ENCODE measurements at places on chromosomes 1 and 21. TPM values are rescaled to one million over a fixed set of nuclear protein-coding genes. Genes with fewer than 3 reads are reported as not detected.

The GABRD gene
- total RNA-seq: 0.12 TPM

The SLC5A9 gene
- total RNA-seq: not detected

The AQP10 gene
- total RNA-seq: 0.12 TPM

The MYCL gene
- total RNA-seq: 3.8 TPM

The RHD gene
- total RNA-seq: not detected

The CYP4A22 gene
- total RNA-seq: not detected

The BTF3L4 gene
- total RNA-seq: 40.0 TPM

The ARHGAP29 gene
- total RNA-seq: 19.3 TPM

The CD52 gene
- not detected for total RNA-seq

The COL8A2 gene
- 5.0 TPM for total RNA-seq

The TAF13 gene
- 105 TPM for total RNA-seq

The ATP1A4 gene
- not detected for total RNA-seq

The KRTAP13-2 gene
- not detected for total RNA-seq

The NBPF4 gene
- total RNA-seq: not detected

The HPDL gene
- 1.1 TPM for total RNA-seq

The DRAXIN gene
- total RNA-seq: 2.3 TPM

The ZBTB8A gene
- total RNA-seq: 3.7 TPM

The CD244 gene
- not detected for total RNA-seq

The HES3 gene
- total RNA-seq: not detected

The GNAI3 gene
- total RNA-seq: 13.8 TPM

The LCA5L gene
- total RNA-seq: 0.35 TPM

The MFAP2 gene
- 79.5 TPM for total RNA-seq

The ZNF683 gene
- not detected for total RNA-seq

The SPATA17 gene
- total RNA-seq: 0.45 TPM

The RNU5D-1 gene
- total RNA-seq: not detected

The IL12RB2 gene
- not detected for total RNA-seq

The CHODL gene
- not detected for total RNA-seq

The AKNAD1 gene
- total RNA-seq: not detected

The HLX gene
- 3.3 TPM for total RNA-seq

The FNBP1L gene
- total RNA-seq: 6.8 TPM

The ZBTB37 gene
- total RNA-seq: 4.7 TPM

The SPRR2E gene
- not detected for total RNA-seq

The PRDM16 gene
- total RNA-seq: 11.4 TPM
